ENCODE measurements at places on chromosomes 11 and 22. TPM values are rescaled to one million over a fixed set of nuclear protein-coding genes. Genes with fewer than 3 reads are reported as not detected.

The ART1 gene
- 1.7 TPM for total RNA-seq

The GAS2L1 gene
- 24.3 TPM for total RNA-seq

The SLC22A8 gene
- not detected for total RNA-seq

The GLYATL1 gene
- not detected for total RNA-seq

The MUC6 gene
- total RNA-seq = not detected

DNA sequence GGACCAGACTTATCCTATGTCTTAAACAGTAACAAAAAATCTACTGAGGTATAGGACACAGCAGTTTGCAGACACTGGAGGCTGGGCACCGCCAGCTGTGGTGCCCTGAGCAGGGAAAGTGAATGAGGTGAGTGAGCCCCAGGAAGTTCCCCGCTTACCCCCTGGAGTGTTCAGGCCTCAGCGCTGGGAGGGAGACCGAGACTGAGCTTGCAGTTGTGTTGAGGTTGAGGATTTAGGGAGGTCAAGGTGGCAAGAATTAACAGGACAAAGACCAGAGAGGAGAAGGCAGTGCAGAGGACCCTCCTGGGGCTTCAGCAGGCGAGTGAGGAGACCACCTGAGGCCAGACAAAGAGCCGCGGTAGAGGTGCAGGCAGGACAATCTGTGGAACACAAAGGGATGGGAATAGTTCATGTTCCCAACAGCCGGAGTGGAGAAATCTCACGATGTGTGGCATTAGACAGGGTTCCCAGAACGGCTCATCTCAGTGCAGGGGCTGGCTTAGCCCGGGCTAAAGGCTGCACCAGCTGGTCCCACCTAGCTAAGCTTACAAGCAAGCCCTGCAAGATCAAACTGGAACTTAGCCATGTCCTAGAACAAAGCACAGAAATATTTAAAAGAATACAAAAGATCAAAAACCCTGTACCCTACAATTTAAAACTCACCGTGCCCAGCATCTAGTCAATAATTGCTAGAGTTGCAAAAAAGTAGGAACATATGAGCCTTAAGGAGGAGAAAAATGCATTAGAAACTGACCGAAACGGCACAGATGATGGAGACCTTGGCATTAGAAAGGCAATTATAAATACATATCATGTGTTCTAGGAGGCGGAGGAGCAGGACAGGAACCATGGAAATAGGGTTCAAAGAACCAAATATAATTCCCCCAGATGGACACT lies 47.4 kb upstream of the PITPNB start:
- DNase-seq = no peak

- no peak for DNase-seq
These were observed 683 bp downstream of the PLA2G6 start for GRCh38 chr22:38180841-38181452.

GRCh38 chr22:35434061-35434710 lies 34.2 kb downstream of the MCM5 start:
- no peak for DNase-seq

DNA sequence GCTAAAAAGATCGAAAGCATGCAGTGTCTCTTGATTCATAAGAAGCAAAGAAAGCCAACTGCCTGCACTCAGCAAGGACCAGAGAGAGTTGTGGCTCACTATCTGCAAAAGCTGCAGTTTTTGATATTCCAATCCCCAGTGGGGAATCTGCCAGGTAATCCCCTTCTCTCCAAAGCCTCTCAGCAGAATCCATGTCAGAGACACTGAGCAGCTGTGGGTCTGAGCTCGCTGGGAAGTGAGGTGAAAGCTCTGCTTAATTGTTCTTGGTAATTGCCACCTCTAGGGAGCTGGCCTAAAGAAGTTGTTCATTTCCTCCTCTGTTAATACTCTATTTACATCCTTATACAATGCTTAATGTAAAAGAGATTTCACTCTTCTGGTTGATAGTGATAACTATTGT lies 261.3 kb upstream of the LRRC4C start:
- no peak for DNase-seq

DNA sequence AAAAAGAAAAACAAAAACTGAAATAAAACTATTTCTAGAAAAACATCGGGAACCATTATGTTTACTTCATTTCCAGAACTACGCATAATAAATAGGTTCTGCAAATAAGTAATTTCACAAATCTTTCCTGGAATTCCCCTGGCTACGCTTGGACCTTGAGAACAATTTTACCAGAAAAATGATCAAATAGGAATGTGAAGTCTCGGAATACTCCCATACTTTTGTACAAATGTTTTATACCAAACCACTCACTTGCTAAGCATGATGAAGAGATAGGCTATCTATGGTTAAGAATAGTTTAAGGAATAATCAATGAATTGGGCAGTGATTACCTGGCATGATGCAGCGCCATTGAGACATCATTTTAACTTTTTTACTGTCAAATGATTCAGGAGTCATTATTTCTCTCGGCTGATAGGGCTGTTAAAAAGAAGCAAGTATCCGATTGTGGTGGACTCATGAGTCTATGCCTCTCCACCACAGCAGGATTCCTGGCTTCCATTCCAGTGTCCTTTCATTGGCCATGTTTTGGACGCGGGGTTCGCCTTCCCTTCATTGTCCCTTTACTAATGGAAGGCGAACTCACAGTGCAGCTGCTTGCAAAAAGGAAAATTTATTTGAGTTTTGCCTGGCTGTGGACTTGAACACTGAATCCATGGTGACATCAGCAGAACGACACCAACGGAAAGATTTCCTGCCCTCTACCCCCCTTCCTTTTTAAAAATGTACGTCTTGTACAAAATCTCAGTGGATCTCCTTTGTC lies 39.9 kb upstream of the BLID start:
- no peak for DNase-seq

GRCh38 chr11:78878631-78879030 lies 304.0 kb upstream of the NARS2 start:
- DNase-seq = no peak

DNA sequence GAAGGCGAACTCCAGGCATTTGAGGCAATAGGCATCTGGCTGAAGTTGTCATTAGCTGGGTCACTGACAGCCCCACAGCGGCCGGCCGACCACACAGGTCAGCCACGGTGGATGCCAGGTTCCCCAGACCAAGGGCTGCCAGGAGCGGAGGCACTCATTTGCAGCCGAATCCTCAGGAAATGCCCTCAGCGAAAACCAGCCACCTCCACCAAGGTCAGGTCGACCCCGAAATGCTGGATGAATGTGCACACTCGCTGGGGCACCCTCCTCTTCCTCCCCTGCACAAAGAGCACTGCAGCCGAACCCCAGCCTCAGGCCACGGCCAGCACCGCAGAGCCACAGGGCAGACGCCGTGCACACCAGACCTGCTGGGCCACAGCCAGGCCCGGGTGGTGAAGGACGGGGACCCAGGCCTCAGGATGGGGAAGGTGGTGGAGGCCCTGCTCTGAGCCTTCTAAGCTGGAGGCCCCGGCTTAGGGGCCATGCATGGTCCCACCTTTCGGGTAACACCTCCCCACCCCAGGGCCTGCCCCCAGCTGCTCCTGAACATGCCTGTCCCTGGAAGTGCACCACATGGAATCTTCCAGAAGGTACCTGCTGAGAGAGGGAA lies 206.0 kb downstream of the BRD1 start:
- peak; percentile 53 for DNase-seq

DNA sequence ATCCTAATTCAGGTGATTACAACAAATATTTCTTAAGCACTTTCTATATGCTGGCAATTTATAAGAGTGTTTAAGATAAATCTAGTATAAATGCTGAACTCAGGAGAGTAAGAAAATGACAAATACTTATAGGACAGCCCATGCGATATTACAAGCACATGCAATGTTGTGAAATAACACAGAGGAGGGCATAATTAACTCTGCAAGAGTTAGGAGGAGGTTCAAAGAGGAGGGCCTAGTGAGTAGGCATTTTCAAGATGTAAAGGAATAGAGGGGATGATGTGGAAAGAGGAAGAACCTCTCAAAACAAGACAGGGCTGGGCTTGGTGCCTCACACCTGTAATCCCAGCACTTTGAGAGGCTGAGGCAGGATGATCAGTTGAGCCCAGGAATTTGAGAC lies 37.1 kb upstream of the IL17RA start:
- DNase-seq = no peak

DNA sequence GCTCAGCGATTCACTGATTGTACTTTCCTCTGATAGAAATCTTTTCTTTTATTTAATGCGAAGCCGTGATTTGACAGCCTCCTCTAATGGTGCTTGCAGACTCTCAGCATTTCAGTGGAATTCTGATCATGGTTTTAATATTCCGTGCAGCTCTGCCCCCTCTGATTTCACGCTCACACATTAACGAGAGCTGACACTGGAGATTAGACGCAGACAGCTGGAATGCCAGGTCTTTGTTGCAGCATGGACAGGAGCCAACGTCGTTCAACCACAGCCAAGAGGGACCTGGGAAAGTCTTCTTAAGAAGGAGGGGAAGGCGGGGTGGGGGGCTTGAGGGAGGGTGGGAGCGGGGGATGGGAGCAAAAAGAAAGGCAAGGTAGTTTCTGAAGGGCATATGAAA lies 186.4 kb downstream of the BLID start:
- DNase-seq = no peak

DNA sequence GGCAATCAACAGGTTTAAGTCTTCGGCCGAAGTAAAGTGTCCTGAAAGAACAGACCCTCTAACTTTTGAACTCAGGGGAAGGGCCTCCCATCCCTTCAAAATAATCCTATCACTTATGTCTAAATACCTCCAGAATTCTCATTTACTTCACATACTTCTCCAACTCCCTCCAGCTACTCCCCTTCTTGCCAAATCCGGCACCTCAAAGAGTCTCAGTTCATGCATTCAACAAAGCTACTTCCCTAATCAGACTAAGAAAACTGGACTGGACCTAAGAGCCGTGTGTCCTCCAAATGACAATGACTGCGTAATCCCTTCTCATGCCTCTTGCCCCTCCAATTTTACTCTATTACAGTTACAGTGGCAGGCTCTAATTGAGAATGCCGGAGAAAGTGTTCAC lies 1.3 kb downstream of the DDB1 start:
- DNase-seq = no peak

DNA sequence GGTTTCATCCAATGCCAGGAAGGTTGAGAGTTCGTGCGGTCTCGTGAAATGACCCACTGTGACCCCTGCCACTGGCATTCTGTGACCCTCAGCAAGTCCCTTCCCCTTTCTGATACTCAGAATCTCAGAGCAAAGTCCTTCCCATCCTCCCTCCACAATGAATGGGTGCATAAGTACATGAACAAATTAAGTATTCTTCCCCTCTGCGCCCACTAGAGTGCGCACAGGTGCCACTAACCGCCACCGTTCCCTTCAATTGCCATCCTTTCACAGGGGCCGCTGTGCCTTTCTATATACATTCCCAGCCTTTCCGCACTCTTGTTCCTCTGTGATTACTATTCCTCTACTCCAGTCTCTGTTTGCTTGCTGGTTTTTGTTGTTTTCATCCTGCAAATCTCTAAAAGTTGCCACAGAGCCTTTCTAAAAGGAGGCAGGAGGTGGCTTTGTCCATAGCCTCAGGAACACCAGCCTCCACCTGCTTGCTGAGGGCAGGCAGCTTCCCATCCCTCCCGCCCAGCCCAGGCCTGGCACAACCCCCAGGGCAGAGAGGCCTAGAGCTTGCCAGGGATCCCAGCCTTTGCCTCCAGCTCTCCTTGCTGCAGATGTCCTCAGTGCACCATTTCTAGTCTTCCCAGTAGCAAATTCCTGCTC lies 6.7 kb upstream of the AP1B1 start:
- no peak for DNase-seq

DNA sequence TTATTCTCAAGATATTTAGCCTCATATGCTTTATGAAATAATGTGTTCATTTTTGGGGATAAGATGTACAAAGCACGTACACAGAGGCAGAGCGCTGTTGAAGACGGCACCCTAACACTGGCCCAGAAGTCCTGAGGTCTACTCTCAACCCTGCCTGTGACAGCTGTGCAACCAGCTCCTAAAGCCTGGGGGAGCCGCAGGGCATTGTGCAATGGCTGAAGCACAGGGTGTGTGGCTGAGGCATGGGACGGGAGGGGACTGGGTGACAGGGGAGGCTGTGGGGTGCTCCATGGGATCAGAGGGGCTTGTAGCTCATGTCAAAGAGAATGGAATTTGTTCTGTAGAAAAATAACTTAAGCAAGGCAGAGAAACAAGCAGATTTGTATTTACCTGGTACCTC lies 27.7 kb downstream of the FAM227A start:
- no peak for DNase-seq

DNA sequence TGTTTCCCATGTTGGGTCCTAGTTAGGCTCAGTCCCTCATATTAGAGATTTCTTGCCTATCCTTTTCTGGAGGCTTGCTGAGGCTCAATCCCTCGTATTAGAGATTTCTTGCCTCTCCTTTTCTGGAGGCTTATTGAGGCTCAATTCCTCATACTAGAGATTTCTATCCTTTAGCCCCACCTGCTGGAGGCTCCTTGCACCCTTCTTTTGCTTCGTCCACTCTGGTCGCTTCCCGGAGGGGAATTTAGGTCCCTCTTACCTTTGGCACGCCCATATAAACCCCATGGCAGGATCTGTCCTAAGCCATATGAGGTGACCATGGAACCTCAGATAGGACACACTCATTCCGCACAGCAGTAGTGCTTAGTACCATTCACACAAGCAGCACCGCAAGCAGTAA lies 15.9 kb downstream of the CYP2D6 start:
- no peak for DNase-seq
